ENCODE measurements at places on chromosomes 12 and 14.

DNA sequence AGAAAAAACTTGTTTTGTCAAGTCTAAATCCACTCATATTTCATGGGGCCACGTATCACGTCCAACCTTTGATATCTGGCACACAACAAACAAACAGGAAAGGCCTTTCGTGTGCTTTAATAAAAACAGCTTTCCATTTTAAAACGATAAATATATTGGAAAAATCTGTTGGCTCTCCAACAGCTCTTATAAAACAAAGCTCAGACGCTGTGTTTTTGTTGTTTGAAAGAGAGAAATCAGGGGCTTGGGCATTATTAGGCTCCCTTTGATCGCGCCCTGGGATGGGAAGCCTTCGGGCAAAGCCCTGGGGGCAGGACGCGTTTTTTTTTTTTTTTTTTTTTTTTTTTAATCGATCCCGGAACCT, 429 bp upstream of the PLEKHA5 start:
- no peak for DNase-seq

- DNase-seq: no peak
Measured at GRCh38 chr12:31310488-31310887, 15.5 kb downstream of the SINHCAF start.

DNA sequence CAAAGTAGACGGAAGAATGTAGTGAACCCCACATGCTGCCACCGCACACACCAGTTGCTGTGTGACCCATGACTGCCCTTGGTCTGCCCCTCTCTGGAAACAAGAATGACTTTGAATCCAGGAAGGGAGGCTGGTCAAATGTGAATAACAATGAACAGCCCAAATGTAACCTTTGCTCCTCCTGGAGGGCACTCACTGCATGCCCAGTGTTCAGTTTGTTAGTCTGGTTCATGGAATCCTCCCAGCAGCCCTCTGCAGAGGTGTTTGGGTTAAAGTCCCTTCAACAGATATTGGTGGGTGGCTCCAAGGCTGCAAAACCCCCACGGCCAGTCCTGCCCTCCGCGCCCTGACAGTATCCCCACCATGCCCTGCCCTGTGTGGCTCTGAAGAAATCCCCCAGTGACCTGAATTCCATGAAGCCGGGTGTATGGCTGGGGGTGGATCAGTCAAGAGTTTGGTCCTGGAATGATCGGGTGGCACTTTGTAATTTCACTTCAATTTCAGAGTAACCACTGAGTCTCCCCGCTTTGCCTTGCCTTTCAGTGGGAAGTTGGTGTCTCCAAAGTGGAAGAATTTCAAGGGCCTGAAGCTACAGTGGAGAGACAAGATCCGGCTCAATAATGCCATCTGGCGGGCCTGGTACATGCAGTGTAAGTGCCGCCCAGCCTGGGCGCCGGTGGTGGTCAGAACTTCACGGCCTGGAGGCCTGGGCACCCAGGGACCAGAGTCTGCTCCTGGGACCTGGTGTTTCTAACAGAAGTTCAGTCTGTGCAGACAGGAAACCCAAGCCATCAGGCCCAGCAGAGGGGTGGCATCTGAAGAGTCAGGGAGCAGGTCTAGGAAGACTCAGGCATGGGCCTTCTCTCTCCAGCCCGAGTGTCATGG, 47.1 kb downstream of the IL31 start:
- peak; percentile 44 for DNase-seq

DNA sequence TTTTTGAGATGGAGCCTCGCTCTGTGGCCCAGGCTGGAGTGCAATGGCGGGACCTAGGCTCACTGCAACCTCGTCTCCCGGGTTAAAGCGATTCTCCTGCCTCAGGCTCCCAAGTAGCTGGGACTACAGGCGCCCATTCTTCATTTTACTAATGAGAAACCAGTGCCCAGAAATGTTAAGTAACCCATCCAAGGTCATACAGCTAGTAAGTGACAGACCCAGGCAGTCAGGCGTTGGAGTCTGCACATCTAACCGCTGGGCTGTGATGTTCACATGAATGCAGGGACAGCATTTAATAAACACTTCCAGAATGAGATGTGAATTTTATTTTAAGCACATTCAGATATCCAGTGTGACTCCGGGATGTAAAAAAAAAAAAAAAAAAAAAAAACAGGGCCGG, 1.3 kb upstream of the TRIP11 start:
- DNase-seq: no peak

GRCh38 chr12:104547235-104547634, 90.5 kb downstream of the CHST11 start:
- no peak for DNase-seq

DNA sequence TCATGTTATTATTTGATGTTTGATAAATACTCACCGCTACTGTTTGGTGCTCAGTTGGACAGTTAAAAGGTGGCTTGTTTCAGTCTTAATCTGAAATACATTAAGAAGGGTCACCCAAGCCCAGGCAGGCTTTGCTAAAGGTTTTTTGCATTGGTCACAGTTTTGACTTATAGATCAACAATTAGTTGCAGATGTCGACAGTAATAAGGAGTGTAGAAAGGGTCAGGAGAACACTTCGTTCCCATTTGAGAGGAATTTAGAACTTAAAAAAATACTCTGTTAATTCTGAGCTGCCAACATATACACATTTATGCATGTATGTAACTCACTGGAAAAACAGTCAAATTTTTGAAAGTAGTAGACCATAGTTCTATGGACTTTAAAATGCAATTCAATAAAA, 130.3 kb downstream of the TMEM30B start:
- no peak for DNase-seq

GRCh38 chr12:64749461-64750200, 9.6 kb downstream of the GNS start:
- no peak for DNase-seq

- DNase-seq: no peak
Measured at GRCh38 chr14:96673706-96674105, 123.5 kb upstream of the VRK1 start.

DNA sequence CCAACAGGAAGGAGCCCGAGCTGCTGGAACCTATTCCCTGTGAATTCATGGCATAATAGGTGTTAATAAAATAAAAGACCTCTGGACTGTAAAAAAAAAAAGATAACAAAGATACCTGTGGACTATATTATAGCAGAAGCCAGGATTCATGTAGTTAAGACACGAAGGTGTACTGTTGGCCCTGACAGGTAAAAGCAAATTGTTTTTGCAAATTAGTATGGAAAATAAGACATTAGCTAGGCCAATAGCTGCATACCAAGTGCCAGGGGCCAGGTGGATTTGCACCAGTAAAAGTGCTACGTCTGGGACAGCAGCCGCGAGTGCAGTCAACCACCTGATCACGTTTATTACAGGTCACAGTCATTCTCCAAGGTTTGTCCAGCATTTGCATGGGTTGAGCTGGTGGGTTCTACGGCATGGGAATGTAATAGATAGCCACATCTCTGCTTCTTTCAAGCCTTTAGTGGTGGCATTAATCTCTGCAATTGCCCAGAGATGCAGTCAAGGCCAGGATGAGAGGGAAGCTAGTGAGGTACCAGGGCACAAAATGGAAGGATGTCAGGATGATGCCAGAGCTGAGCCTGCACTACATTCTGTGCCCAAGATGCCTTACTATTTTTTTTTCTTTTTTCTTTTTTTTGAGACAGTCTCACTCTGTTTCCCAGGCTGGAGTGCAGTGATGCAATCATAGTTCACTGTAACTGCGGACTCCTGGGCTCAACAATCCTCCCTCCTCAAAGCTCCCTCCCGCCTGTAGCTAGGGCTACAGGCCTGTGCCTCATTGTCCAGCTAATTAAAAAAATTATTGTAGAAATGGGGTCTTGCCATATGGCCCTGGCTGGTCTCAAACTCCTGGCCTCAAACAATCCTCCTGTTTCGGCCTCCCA, 26.3 kb downstream of the TNFAIP2 start:
- no peak for DNase-seq
